Right ventricle myocardium inferior (tissue), 1 donor: ENCODE measurements at places on chromosomes 13 and 19.

DNA sequence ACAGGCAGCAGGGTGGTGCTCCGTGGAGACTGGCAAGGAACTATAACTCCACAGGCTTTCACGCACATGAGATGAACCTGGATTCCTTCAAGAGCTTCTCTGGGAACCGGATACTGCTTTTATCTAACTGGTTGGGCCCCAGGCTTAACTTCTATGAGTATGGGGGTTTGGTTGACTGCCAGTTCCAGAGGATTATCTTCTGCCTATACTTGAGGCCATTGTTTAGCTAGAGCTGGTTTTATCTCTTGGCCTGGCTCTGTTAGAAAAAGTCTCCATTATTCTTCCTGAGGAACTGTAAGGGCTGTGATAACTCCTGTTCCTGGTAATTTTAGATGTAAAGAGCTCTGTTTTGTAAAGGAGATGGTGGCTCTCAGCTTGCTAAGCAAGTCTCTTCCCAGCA, 40.9 kb downstream of the ZNF846 start:
- no peak for DNase-seq

DNA sequence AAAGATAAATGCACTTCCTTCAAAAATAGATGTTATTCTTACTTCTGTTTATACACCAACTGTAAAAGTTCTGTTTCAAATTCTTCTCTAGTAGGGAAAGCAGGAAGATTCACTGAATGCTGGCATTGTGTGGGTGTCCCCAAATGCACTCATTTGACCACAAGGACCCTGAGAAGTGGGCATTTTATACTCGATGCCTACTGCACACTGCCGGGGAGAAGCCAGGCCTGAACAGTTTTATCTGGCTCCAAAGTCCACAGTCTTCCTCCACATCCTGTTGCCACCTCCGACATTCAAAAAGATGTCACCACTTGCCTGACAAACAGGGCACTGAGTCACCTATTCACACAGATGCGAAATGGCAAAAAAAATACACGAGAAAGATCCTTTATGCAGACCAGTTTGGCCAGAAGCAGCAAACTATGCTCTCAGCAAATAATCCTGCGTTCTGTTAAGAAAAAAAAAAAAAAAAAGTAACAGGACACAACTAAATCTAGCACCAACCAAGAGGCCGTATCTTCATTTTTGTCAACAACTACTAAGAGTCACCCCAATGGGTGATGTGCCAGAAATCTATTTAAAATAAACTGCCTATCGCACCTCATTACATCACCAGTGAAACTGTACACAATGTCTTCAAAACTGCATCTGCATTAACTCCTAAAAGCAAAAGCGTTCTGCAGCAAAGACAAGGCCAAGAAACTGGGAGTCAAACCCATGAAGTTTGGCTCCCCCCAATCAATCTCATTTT, 6.2 kb downstream of the ZC3H4 start:
- no peak for DNase-seq

- no peak for DNase-seq
Observed at GRCh38 chr19:373391-374182, 29.0 kb upstream of the MIER2 start.

DNA sequence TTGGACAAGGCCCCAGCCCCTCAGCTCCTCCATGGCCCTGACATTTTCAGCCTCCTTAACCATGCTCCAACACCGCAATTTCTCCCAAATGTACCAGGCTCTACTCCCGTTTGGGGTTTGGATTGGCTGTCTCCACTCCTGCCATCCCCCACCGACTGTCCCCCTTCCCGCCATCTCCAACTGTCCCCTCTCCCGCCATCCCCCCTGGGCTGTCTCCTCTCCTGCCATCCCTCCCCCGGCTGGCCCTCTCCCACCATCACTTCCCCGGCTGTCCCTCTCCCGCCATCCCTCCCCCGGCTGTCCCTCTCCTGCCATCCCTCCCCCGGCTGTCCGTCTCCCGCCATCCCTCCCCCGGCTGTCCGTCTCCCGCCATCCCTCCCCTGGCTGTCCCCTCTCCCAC, 5.4 kb downstream of the BCAT2 start:
- DNase-seq, result no peak

DNA sequence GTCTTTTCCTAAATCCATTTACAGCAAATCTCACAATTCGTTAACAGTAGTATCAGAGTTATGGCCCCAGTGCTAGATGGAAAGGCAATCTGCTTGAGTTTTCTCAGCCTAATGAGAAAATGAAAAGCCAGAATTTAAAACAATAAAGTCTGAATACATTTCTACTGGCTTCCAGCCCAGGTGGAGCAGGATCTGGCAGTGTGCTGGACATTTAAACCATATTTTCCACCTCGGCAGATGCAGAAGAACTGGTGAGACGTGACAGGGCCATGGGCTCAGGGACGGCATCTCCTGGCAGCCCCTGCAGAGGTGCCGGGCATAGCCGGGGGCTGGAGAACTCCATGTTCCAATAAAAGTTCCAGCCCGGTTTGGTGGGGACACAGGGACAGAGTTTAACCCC, 7.1 kb downstream of the SMIM7 start:
- no peak for DNase-seq
